GM04503 (cell line): ENCODE measurements at places on chromosomes 12 and 14.

DNA sequence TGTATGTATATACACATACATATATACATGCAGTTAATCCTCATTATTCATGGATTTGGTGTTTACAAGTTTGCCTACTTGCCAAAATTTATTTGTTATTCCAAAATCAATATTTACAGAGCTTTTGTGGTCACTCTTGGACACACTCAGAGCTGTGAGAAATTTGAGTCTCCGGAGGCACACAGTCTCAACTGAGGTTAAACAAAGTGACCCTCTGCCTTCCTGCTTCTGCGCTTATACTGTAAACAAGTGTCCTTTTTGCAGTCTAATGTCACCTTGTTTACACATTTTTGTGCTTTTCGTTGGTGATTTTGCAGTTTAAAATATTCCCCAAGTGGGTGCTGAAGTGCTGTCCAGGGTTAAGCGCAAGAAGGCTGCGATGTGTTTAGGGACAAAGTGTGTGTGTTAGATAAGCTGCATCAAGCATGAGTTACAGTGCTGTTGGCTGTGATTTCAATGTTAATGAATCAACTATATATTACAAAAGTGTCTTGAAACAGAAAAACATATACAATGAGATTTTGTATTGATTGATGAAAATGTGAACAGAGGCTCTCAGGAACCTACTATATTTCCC lies 13.1 kb upstream of the LTA4H start:
- no peak for DNase-seq

DNA sequence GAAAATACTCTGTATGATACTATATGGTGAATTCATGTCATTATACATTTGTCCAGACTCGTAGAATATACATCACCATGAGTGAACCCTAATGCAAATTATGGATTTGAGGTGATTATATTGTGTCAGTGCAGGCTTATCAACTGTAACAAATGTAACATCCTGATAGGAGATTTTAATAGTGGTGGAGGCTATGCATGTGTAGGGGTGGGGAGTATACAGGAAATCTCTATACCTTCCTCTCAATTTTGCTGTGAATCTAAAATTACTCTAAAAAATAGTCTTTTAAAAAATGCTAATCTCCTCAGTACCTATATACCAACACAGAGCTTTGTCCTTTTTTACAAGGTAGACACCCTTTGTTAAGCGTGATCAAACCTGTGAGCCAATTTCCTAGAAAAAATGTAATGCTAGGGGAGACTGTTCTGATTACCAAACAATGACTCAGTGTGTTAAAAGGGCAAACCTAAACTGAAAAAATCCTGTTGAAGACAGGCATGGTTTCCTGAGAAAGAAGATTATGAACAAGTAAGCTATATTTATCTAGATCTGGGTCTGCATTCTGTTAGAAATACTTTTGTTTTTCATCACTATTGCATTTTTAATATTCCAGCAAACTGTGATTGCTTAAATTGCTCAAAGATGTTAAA lies 170.9 kb downstream of the DUSP6 start:
- DNase-seq, result peak; percentile 66

GRCh38 chr14:90755661-90756304 lies 60.4 kb downstream of the TTC7B start:
- no peak for DNase-seq

DNA sequence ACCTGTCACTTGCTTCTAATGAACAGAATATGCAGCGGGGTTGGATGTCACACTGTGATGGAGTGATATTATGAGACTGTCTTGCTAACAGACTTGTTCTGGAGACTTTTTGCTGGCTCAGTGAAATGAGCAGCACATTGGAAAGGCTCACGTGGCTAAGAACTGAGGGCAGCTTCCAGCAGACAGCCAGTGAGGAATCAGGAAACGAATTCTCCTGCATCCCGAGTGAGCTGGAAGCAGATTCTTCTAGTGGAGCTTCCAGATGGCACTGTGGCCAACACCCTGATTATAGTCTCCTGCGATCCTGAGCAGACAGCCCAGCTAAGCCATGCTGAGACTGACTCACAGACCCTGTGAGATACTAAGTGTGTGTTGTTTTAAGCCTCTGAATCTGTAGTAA lies 16.1 kb upstream of the TSPAN9 start:
- DNase-seq, result peak; percentile 38

DNA sequence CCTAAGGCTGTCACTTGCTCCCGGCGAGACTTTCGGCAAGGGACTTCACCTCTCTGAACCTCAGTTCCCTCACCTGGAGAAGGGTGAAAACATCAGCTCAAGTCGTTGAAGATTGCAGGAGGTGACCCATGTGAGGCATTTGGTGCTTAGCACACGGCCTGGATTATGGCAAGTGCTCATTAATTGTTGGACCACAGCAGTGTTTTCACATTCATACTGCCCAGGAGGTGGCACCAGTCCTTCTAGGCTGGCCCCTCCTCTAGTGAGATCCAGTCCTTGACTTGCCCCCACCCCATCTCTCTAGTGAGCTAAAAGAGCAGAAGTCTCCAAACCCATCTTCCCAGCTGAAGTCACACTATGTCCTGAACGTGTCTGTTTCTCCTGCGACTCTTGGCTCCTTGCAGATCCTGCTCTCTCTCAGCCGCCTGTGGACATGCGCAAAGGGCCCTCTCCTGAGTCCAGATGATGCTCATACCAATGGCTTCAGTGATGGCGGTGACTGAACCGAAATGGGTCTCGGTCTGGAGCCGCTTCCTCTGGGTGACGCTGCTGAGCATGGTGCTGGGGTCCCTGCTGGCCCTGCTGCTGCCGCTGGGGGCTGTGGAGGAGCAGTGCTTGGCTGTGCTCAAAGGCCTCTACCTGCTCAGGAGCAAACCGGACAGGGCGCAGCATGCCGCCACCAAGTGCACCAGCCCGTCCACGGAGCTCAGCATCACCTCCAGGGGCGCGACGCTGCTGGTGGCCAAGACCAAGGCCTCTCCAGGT lies 1.6 kb downstream of the FICD start:
- no peak for DNase-seq

DNA sequence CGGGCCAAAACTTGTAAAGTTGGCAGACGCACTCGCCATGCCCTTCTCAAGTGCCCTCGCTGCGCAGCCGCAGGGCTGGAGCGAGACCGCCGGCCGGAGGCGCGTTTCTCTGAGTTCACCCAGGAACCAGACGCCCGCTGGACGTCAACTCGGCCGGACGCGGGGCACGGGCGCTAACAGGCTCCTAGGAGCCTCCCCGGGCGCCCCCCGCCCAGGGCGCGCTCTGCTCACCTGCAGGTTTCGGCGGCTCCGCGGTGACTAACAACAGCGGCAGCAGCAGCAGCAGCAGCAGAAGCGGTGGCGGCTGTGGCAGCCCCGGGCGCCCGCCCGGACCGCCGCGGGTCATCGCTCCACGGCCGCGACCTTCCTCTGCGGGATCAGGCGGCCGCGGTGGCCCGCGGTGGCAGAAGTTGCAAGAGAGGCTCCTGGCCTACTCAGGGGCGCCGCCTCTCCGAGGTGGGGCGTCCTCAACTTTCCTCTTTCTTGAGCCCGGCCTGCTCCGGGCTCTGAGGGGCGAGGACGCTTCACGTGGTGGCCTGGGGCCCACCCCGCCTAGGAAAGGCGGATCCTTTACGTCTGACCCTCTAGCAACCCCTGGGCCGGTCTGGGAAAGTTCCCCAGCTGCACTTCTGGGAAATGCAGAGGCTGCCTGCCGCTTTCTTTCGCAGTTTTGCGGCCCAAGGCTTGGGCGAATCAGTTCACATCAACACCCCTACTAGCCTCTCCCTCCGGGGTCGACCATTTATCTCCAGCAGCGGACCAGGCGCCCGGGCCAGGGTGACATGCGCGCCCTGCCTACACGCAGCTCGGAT lies at the start of gene PLBD1:
TSS of gene PLBD1 (minus strand) at position 533 of the 812 bp plus-strand sequence. CDS start at position 346, 187 bp downstream.
- no peak for DNase-seq

DNA sequence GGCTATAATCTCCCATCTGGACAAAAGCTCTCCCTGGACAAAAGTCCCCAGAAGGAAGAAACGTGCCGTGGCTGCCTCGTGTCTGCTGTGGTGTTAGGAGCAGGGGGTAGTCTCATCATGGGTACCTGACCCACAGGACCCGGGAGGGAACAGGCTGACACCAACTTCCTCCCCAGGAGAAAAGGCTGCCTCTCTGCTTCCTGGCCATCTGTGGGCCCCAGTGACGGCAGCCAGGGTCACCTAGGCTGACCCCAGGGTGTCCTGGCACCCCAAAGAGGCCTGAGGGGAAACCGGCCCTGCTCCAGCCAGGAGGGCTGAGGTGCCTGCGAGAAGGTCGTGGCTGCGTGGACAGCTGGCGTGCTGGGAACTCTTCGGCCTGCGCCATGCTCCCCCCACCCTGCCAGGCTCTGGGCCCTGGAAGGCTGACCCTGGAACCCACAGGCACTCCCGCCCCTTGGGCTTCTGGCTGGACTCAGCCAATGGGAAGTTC lies 133.9 kb downstream of the RFLNA start:
- no peak for DNase-seq

DNA sequence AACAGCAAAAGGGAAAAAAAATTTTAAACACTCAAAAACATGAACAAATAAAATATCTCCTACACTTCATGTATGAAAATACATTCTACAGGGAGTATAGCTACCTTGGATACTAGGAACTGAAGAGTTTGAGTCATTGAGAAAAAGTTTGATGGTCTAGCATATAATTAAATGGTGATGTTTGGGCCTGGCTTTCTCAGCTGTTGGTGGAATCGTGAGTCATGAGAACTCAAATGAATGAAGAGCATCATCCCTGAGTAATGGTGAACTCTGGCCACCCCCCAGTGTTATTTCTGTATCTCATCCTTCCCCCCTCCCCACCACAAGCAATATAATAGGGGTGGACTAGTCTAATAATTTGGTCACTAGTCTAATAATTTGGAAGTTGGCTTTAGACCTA lies 6.7 kb upstream of the SLC6A15 start:
- no peak for DNase-seq

- DNase-seq, result no peak
Observed at GRCh38 chr14:32542507-32542906, 213.4 kb downstream of the AKAP6 start.

DNA sequence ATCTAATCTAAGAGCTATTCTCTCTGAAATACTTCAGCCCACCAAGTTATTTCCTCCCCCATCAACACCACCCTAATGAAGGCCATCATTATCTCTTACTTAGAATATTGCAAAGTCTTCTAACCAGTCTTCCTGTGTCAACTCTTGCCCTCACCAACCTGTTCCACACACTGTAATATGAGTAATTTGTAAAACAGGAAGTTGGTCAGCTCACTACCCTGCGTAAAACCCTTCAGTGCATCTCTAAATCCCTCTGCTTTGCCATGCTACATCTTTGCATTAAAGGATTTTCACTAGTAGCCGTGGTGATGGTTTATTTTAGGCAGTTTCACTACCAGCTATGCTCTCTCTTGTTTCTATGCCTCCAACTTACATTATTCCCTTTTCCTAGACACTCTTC lies 70.0 kb downstream of the KIF21A start:
- DNase-seq, result no peak

DNA sequence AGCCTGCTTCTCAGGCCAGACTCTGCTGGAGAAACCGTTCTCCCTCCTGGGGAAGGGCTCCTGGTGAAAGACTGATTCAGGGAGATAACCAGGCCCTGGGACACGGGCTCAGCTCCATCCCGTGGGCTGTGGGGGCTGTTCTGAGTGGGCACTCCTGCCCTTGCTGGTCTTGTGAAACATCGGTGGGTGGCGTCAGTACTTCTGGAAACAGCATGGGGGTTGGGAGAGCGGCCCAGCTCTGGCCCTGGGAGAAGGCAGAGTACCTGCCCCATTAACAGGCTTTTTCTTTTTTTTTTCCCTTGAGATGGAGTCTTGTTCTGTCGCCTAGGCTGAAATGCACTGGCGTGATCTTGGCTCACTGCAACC lies 786 bp downstream of the SLC25A47 start:
- DNase-seq, result no peak

DNA sequence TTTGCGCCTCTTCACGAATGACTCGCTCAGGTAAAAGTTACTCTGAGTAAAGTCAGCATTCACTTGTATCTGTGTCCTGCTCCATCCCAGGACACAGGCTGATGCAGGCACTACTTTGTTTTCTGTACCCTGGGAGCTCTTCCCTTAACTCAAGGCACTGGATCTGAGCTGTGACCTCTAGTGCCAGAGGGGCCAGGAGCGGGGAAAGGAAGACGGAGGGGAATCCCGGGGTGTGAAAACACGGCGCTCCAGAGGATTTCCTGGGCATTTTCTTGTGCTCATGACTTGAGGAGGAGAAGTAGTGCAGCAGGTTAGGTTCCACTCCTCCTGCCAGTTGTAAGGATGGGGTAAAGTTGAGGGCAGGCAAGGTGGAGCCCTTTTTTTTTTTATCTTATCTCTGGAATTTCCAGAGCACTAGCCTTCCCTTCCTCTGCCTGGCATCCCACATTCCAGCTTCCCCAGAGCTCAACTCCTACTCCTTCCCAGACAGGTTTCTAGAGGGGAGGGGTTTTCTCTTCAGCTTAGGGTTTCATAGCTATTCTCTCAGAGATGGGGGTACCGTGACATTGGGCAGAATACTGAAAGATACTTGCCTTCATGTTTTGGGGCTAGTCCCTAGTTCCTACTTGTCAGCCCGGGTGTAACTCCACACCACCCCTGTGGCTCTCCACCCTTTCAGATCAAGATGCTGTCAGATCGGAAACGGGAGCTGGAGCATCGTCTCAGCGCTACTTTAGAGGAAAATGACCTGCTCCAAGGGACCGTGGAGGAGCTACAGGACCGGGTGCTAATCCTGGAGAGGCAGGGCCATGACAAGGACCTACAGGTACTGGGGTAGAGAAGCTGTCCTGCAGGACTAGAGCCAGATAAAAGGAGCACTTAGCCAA lies 52.3 kb downstream of the RAB35 start:
- DNase-seq, result no peak

- DNase-seq, result no peak
Observed at GRCh38 chr14:67532998-67533753, at the start of gene PLEKHH1. PLEKHH1 (plus strand) TSS chr14:67533290; CDS start chr14:67541868, 8,578 bp downstream.

GRCh38 chr14:76647697-76648298 lies 113.5 kb upstream of the VASH1 start:
- DNase-seq, result peak; percentile 11

DNA sequence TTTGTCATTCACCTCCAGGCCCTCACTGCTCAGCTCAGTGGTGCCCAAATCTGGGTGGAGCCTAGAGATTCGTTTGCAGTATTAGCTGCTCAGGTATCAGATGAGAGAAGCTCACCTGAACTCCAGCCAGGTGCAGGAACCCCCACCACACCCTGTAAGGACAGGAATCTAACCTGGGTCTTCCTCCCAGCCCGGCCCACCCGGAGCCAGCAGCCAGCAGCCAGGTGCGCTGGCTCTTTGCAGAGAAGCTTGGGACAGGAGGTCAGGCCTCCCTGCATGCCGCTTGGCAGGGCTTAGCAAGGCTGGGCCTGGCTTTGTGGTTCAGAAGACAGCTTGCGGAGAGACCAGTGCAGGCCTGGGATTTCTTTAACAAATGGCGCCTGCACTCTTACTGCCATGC lies 125.6 kb upstream of the MYL2 start:
- no peak for DNase-seq

GRCh38 chr12:66269142-66269541 lies 33.2 kb upstream of the HELB start:
- DNase-seq, result no peak

DNA sequence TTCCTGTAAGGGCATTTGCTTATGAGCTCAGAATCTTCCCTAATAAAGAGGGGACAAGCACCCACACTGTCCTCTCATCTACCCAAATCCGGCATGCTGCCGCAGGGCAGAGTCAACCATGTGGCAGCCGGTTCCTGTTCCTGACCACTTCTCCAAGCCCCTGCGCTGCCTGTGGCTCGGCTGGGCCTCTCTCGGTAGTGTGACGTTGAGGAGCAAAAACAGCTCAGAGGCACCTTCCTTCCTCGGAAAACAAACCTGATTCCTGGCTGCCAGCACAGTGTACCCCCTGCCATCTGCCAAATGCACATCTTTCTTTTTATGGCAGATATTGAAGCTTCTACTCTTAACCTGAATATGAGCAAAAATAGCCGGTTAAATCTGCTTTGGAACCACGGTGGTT lies 50.5 kb downstream of the CFAP251 start:
- no peak for DNase-seq
